Naive B cell (primary cell): ENCODE measurements at places on chromosomes 4 and X.

DNA sequence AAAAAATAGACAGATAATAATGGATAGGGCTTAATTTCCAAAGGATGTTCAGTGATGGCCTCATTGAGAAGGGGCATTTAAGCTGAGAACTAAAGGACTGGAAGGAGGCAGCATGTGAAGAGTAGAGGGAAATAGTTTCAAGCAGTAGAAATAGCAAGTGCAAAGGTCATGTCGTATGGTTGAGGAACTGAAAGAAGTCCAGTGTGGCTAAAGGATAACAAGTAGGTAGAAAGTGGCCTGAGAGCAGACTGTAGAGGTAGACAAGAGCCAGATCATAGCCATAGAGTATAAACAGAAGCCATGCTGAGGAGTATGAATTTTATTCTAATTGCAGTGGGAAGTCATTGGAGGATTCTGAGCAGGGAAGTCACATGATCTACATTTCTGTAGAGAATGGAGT is 72.3 kb downstream of the GRIA3 start:
- DNase-seq = no peak

- DNase-seq = no peak
Measured at GRCh38 chr4:79357365-79357764, 31.5 kb upstream of the NAA11 start.

- DNase-seq = no peak
Measured at GRCh38 chrX:68895778-68896177, 67.0 kb downstream of the EFNB1 start.

- no peak for DNase-seq
Measured at GRCh38 chr4:17189401-17189720, 290.9 kb upstream of the LDB2 start.

DNA sequence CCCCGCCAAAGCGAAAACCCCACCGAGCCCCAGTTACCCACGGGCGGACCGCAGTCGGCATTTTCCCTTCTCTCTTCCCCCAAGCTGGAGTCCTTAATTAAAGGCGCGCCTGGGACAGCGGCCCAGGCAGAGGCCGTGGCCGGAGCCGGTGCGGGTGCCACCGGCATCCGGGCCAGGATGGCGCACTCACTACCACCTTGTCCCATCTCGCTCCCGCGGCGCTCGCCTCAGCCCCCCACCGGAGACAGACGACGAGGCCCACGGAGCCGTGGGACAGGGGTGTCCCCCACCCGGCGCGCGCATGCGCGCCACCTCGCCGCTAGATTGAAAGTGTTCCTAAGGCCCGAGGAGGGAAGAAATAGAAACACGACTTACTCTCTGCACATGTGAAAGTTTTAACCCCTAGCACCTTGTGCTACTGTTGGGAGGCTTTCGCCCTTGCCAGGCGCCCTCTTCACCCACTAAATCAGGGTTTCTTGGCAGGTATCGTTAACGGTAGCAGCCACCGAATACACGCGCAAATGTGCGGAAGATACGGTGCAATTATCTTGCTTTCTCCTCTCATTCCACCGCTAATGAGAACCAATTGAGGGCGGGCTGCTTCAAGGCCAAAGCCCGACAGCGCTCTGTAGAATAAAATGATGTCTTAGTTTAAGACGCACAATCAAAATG is 64.3 kb upstream of the CCDC160 start:
- peak; percentile 28 for DNase-seq

DNA sequence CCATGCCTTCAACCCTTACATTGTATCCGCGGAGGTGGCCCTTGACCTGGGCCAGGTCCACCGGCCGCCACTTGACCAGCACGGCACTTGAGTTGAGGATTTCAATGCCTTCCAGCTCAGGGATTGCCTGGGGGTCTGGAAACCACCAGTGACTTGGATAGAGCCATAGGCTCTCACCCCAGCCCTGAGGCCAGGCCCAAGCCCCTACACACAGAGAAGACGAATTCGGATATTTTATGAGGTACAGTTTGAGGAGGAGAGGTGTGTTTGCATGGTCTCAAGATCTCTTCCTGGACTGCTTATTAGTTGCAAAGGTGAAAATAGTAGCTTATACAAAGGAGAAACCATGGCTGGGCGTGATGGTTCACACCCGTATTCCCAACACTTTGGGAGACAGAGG is 20.3 kb downstream of the L1CAM start:
- DNase-seq = no peak

DNA sequence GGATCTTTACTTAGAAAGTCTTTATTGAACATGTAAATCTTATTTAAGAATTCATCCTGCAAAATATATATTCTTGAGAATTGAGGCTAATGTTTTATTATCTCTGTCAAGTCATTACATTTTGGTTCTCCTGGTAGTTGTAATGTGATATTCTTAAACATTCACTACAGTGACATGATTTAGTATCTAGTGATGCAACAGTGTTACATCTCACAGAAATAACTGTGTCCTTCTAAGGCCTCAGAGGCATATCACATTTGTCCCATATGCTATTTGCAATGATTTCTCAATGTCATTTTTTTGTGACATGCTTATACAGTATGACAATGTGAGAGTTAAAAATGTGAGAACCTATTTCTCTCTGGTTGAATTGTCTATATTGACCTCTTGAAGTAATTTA is 34.1 kb downstream of the PRRG1 start:
- DNase-seq = no peak

GRCh38 chr4:177964061-177964460 is 521.8 kb upstream of the AGA start:
- DNase-seq = no peak

DNA sequence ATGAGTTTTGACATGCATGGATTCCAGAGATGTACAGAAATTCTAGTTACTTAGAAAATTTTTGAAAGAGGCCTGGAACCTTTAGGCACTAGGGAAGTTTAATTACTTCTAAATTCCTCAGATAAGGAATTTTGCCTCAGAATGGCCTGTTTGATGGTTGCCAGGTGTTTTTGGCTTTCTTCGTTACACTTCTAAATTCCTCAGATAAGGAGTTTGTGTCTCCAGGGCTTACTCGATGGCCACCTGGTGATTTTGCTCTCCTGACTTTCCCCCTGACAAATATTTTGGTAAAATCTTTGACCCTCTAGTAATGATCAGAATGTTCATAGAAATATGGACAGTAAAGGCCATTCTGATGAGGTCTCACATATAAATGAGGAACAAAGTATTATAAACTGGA is 64.3 kb downstream of the BEX3 start:
- DNase-seq = no peak

DNA sequence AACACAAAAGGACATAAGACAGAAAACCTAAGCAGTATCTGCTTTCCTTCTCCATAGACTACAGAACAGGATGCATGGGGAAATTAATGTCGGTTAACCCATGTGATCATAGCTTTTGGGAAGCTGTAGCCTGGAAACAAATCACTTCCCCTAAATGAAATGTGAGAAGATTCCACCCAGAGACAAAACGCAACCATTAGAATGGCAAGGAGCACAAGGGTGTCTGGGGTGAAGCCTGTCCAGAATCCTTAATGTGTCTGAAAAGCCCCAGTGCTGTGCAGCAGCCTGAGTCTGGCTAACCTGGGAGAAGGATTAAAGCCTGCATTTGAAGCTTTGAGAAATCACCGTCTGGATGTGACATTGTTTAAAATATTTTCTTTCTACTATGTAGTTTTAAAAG is 213.3 kb downstream of the ANKRD50 start:
- no peak for DNase-seq

- DNase-seq = no peak
Measured at GRCh38 chr4:143700046-143700415, 444 bp downstream of the FREM3 start.

GRCh38 chr4:6300359-6300758 is 30.7 kb downstream of the WFS1 start:
- no peak for DNase-seq
